ENCODE measurements at places on chromosomes 1 and 21.

- no peak for DNase-seq
These were observed 30.6 kb downstream of the SYT6 start for GRCh38 chr1:114122941-114123618.

GRCh38 chr1:78570539-78570938, 49.7 kb upstream of the IFI44L start:
- DNase-seq = no peak

GRCh38 chr1:6473156-6473555, 7.2 kb upstream of the TNFRSF25 start:
- DNase-seq = no peak

- no peak for DNase-seq
These were observed 8.1 kb upstream of the XCL1 start for GRCh38 chr1:168568346-168568745.

- peak; percentile 49 for DNase-seq
These were observed 69.3 kb downstream of the SLC37A1 start for GRCh38 chr21:42582787-42583476.

- DNase-seq = no peak
These were observed 10.0 kb upstream of the C1orf115 start for GRCh38 chr1:220680085-220680687.

Data from mesenteric fat pad (tissue), 1 donor.